ENCODE measurements at places on chromosomes 6 and 20. TPM values are rescaled to one million over a fixed set of nuclear protein-coding genes. Genes with fewer than 3 reads are reported as not detected.

GRCh38 chr6:68445926-68446325 is 189.2 kb upstream of the ADGRB3 start:
- DNase-seq, result no peak

GRCh38 chr6:99195986-99196655 is 153.4 kb downstream of the FAXC start:
- DNase-seq, result no peak

- DNase-seq, result no peak
These were observed 140.8 kb downstream of the ZFAND3 start for GRCh38 chr6:37960139-37960935.

DNA sequence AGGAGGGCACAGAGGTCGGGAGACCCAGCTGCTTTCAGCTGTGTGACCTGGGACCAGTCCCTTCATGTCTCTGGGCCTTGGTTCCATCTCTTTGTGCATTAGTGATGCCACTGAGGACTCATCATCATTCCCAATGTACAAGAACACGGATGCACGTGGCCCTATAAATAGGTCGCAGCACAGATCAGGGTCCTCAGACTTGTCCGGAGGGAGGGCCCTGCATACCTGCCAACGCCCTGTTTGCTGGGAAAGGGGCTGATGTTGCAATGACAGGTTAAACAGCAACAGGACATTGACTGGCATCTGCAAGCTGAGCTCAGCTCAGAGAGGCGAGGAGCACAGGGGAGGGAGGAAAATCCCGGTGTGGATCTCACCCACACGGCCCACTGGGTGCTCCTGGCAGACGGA is 21.8 kb downstream of the TGM2 start:
- no peak for DNase-seq

DNA sequence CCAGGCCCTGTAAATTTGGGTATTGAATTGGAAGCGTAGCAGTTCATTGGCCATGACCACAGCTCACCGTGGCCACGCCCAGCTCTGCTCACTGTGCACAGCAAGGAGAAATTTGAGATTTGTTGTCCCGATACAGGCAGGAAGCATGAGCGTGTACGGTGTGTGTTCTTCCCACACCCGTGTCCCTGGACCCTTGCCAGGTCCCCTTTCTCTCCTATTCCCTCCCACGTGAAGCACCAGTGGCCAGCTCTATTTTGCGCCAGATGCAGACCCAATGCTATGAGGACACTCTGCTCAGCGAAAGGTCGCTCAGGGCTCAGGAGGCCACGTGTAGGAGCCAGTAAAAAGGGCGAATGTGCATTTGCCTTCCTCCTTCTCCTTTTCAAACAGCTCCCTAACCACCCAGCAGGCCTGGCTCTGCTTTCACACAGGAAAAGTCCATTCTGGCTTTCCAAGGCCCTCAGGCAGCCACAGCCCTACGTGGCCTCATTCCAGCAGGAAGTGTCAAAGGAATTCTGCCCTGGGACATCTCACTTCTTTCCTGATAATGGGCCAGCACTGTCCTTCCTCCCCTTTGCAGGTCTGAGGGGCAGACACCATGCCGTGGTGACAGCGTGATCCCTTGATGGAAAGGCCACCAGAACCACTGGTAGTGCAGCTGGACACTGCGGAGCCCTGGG is 499.2 kb upstream of the CDH4 start:
- DNase-seq, result no peak

DNA sequence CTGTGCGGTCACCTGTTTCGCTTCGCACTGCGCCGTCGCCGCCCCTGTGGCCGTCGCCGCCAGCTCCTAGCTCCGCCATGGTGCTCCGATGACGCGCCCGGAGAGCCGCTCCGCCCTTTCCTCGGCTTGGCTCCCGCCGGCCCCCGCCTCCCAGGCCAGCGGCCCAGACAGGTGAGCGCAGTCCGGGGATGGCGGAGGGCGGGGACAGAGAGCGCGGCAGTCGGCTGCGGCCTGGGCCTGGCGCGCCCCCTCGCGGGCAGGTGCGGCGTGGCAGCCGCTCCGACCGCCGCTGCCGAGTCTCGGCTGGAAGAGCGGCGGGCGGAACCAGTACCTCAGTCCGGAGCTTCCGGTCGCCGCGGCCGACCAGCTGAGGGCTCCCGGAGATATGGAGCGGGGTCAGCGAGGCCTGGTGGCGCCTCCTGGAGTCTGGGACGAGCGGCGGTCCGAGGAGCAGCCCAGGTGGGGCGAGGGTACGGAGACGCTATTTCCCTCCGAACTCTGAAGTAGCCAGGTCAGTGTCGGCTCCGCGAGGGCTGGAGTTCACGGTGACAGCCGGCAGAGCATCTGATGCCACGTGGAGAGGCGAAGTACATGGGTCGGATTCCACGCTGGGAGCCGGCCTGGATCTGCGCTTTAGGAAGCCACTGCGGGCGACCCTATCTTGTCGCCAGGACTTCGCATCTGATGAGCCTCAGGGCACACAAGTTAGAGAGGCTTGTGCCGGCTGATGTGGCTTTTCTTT is at the start of gene MAP7:
TSS of gene MAP7 (minus strand) at position 93 of the 742 bp plus-strand sequence. CDS start at position 79, 14 bp downstream.
- peak; percentile 27 for DNase-seq

- no peak for DNase-seq
These were observed 212.6 kb upstream of the RSPO3 start for GRCh38 chr6:126905917-126906316.

GRCh38 chr6:57305761-57306160 is 11.7 kb upstream of the PRIM2 start:
- DNase-seq, result peak; percentile 73

- no peak for DNase-seq
These were observed 67.8 kb upstream of the RALY start for GRCh38 chr20:33925867-33926266.

GRCh38 chr6:33577106-33577535 is 3.0 kb downstream of the BAK1 start:
- no peak for DNase-seq

GRCh38 chr6:11126876-11127275 is 15.4 kb upstream of the ERVFRD-1 start:
- DNase-seq, result peak; percentile 63

DNA sequence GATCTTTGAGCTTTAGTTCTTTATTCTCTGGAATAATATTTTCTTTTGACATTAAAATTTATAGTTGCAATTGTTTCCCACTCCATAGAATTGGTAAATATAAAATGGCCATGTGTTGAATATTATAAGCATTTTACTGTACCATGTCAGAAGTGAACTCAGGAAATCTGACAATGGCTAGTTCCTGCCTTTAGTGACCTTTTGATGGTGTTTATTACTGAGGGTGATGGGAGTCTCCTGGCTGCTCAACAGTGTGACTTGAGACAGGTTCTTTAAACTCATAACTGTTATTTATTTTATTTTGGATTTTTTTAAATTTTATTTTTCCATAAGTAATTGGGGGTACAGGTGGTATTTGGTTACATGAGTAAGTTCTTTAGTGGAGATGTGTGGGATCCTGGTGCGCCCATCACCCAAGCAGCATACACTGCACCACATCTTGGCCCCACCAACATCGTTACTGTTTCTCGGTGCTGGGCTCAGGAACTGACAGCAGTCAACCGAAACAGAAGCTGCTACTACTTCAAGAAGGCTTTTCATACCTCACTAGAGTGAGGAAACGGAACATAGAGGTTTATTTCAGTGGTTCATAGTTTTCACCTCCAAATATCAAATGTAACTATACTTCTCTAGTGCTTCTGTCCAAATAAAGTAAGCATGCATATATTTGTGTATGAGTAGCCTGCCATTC is 90.4 kb downstream of the PLEKHG1 start:
- DNase-seq, result no peak

- peak; percentile 65 for DNase-seq
These were observed 10.7 kb downstream of the TUBB start for GRCh38 chr6:30730601-30731435.

- DNase-seq, result no peak
These were observed 48.1 kb upstream of the MYL9 start for GRCh38 chr20:36493051-36493800.

- no peak for DNase-seq
These were observed 1.8 kb downstream of the SIM1 start for GRCh38 chr6:100462706-100463629.

DNA sequence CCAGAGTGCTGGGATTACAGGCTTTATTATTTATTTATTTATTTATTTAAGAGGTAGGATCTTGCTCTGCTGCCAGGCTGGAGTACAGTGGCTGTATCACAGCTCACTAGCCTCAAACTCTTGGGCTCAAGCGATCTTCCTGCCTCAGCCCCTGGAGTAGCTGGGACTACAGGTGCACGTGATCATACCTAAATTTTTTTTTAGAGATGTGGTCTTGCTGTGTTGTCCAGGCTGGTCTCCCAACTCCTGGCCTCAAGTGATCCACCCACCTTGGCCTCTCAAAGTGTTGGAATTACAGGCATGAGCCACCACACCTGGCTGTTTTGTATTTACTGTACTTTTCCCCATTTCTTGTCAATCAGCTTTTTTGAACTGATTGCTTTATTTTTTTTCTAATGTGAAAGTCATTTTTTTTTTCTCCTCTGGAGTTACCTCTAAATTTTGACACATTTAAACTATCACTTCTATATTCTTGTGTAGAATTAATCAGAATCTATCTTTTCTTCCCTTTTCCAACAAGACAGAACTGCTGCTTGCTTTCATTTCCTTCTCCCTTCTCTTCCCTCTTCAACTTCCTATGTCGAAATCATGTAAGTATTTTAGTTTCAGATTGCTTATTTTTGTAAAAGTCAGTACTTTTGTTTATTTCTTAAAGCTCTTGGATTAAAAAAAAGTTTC is 12.0 kb downstream of the PANK2 start:
- no peak for DNase-seq

DNA sequence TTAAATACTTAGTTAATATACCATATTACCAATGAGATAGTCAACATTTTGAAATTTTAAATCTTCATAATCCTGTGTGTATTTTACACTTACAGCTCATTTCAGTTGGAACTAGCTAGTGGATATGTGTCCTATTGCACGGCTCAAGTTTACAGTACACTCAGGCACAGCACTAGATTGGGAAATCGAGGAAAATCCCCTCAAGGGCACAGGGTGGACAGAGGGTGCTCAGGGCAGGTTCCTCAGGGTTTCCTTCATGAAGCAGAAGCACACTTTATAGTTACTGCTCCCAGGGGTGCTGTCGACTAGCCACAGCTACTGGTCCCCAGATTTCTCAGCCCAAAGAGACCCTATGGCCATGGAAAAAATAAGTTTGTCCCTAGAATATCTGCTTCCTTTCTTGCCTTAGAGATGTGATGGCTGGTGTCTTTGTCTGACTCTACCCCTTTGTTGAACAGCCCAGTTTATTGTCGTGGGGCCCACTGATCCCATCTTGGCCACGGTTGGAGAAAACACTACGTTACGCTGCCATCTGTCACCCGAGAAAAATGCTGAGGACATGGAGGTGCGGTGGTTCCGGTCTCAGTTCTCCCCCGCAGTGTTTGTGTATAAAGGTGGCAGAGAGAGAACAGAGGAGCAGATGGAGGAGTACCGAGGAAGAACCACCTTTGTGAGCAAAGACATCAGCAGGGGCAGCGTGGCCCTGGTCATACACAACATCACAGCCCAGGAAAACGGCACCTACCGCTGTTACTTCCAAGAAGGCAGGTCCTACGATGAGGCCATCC is 1.5 kb downstream of the BTN2A1 start:
- DNase-seq, result no peak

- no peak for DNase-seq
These were observed 136.3 kb downstream of the SULF2 start for GRCh38 chr20:47648943-47649342.

- DNase-seq, result peak; percentile 9
These were observed 167.5 kb downstream of the GPX5 start for GRCh38 chr6:28693033-28693750.

DNA sequence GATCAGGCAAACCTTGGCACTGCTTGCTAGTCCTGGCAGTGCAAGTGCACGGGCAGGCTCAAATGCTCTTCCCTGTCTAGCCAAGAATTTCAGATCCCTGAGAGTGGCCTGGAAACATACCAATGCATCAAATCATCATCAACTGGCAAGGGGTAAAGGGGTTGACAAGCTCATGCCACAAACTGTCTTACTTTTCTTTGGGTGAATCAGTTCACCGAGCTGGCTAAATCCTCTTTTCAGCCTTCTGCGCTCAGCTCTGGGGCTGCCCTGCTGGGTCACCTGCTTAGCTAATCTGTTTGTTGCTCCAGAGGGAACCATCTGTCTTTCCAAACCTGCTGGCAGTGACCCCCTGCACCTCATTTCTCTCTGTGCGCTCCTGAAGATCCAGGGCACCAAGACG is 59.5 kb downstream of the LYRM4 start:
- no peak for DNase-seq

- DNase-seq, result no peak
These were observed 230.7 kb downstream of the GMPR start for GRCh38 chr6:16468991-16469615.

- DNase-seq, result no peak
These were observed 6.6 kb downstream of the MYL9 start for GRCh38 chr20:36548006-36548315.

DNA sequence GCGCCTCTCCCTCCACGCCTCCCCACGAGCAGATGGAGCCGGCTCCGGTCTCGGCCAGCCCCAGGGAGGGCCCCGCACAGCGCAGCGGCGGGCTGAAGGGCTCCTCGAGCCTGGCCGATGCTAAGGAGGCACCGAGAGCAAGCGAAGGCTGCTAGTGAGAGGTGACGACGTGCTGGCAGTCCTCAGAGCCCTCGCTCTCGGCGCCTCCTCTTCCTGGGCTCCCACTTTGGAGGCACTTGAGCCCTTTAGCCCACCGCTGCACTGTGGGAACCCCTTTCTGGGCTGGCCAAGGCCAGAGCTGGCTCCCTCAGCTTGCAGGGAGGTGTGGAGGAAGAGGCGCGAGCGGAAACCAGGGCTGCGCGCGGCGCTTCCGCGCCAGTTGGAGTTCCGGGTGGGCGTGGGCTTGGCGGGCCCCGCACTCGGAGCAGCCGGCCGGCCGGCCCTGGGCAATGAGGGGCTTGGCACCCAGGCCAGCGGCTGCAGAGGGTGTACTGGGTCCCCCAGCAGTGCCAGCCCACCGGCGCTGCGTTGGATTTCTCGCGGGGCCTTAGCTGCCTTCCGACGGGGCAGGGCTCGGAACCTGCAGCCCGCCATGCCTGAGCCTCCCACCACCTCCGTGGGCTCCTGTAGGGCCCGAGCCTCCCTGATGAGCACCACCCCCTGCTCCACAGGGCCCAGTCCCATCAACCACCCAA is 2.5 kb upstream of the TMEM14C start:
- peak; percentile 12 for DNase-seq

TFAP2B gene
- not detected for polyA plus RNA-seq

SLC2A10 gene
- 20.4 TPM for polyA plus RNA-seq

EYA2 gene
- 0.37 TPM for polyA plus RNA-seq

RNF182 gene
- polyA plus RNA-seq, result 14.1 TPM

LHFPL5 gene
- polyA plus RNA-seq, result not detected

CST5 gene
- not detected for polyA plus RNA-seq

OGFRL1 gene
- polyA plus RNA-seq, result 15.3 TPM

OVOL2 gene
- polyA plus RNA-seq, result not detected

CPNE5 gene
- 0.02 TPM for polyA plus RNA-seq

ZSCAN16 gene
- polyA plus RNA-seq, result 2.0 TPM

FRK gene
- polyA plus RNA-seq, result 0.21 TPM

BLCAP gene
- 83.1 TPM for polyA plus RNA-seq

MDFI gene
- not detected for polyA plus RNA-seq

POLR3F gene
- 11.2 TPM for polyA plus RNA-seq

BLOC1S5 gene
- polyA plus RNA-seq, result 10.5 TPM

KCNQ2 gene
- not detected for polyA plus RNA-seq

MAS1 gene
- not detected for polyA plus RNA-seq

FKBP5 gene
- polyA plus RNA-seq, result 10.9 TPM
